ENCODE measurements at places on chromosomes 5 and 9. TPM values are rescaled to one million over a fixed set of nuclear protein-coding genes. Genes with fewer than 3 reads are reported as not detected.

The PTGS1 gene
- 2.6 TPM for total RNA-seq

The GRIA1 gene
- total RNA-seq = 1.0 TPM

The SOHLH1 gene
- under 0.01 TPM for total RNA-seq

The GABRA1 gene
- not detected for total RNA-seq

The ZNF300 gene
- total RNA-seq = 5.2 TPM

The RANBP17 gene
- 79.9 TPM for total RNA-seq

The C9 gene
- total RNA-seq = 1.0 TPM

The IL33 gene
- total RNA-seq = 14.6 TPM

The LVRN gene
- total RNA-seq = 1.6 TPM

The SLC2A6 gene
- total RNA-seq = 0.52 TPM

The AJM1 gene
- total RNA-seq = 0.52 TPM

The ARSI gene
- 9.9 TPM for total RNA-seq

The SHISAL2B gene
- total RNA-seq = not detected

The CCL27 gene
- not detected for total RNA-seq

Measured in skeletal muscle tissue (tissue), 5 donors.